ENCODE measurements at places on chromosomes 7 and 10. TPM values are rescaled to one million over a fixed set of nuclear protein-coding genes. Genes with fewer than 3 reads are reported as not detected.

Gene PRLHR
- not detected for total RNA-seq

Gene CALML3
- total RNA-seq: not detected

DNA sequence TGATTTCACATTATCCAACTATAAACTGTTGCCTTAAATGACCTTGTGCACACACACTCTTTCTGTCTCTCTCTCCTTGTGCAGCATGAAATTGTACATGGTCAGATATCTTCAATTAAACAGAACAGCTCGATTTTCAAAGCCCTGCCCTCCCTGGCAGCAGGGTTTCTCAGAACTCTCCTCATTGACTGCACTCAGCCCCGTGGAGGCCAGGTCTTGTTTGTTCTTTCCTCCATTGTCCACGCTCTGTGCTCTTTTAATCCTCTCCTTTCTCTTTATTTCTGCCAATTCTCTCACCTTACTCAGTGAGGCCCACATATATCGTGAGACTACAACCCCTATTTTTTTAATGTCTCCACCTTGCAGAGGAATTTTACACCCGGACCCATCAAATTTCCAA lies 175.9 kb upstream of the STK17A start:
- DNase-seq: no peak

DNA sequence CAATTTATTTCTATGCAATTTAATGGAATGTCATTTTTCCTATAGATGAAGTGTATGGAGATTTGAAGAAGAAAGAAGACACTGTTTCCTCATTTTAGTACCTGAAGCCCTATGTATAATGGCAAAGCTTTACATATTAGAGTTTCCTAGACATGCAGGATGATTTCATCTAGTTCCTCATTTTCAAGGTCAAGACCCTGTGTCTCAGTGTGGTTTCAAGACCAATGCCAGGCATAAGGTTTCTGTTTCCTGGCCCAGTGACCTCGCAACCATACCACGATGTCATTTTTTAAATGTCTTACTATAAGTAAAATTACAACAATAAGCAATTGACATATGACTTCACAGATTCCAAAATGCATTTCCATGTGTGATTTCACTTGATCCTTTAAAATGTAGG lies 336.5 kb upstream of the PRKCQ start:
- DNase-seq: no peak

- no peak for DNase-seq
Observed at GRCh38 chr7:116802746-116803152, 59.6 kb upstream of the CAPZA2 start.

- no peak for DNase-seq
Observed at GRCh38 chr7:99369767-99370391, 4.7 kb upstream of the ARPC1B start.

All from sciatic nerve (tissue), 2 donors.